Stimulated activated CD4-positive, alpha-beta T cell treated with anti-CD3 and anti-CD28 coated beads, TNF-alpha, amount 100 ng/mL, for 1 hour (primary cell): ENCODE measurements at places on chromosomes 13 and 19.

GRCh38 chr19:5006201-5006600 lies 37.3 kb downstream of the KDM4B start:
- DNase-seq, result no peak

GRCh38 chr13:76756451-76756850 lies 129.8 kb downstream of the KCTD12 start:
- DNase-seq, result no peak

DNA sequence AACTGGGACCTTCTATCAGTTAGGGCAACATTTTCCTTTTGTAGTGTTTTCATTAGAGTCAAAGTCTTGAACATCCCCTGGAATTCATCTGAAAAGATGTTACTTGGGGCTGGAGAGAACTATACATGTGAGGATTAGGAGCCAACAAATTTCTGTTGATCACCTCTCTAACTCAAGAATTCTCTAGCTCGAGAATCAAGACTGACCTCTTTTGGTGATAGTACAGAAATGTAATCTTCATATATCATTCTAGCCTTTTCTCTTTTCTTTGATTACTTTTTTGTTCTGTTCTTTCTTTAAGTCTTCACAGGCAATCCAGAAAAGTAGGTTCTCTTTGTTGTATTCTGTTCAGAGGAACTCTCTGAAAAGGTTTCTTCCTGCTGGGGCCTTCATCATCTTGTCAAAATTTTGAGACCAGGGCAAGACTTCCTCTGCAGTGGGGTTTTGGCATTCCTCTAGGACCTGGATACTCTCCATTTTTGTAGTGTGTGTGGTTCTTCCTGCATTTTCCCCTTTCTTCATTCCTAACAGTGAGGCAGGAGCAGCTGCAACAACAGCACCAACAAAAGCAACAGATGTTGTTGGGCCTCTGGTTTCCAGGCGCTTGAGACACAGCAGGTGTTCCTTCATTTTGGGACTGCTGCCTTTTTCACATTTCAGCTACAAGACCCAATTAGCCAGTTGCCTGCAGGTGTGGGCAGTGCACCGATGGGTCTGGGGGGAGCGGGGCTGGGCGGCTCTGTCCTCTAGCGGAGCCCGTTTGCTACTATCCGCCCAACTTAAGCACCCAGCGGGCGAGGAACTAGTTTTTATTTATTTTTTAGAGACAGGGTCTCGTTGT lies 26.2 kb downstream of the ELF1 start:
- no peak for DNase-seq

DNA sequence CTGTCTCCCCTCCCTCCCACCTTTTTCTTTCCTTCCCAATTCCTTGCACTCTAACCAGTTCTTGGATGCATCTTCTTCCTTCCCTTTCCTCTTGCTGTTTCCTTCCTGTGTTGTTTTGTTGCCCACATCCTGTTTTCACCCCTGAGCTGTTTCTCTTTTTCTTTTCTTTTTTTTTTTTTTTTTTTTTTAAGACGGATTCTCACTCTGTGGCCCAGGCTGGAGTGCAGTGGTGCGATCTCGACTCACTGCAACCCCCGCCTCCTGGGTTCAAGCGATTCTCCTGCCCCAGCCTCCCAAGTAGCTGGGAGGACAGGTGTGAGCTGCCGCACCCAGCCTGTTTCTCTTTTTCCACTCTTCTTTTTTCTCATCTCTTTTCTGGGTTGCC lies 6.9 kb downstream of the MYADM start:
- no peak for DNase-seq

DNA sequence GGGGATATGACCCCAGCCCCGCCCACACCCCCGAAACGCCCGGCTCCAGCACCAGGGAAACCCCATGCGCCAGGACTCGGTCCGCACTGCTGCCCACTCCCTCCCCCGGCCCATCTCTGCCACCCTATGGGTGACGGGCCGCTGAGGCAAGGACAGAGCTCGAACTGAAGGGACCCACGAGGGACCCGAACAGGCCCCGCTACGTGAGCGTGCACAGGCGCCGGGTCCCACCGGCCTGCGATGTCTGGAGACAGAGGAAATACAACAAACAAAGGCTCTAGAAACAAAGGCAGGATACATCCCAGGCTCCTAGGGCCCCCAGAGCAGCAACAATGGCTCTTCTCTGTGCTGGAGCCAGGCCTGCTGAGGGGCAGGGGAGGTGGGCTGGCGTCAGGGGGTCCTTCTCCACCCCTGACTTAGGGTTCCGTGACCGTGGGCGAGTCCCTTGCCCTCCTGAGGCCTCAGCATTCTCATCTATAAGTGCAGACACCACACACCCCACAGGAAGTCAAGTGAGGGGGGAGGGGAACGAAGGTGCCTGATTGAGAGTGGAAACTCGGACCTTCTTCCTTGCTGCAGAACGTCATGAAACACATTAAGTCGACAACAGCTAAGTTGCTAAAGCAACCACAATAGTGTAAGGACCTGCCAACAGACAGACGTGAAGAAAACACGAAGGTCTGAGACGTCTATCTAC lies 3.1 kb downstream of the ABHD17A start:
- no peak for DNase-seq

DNA sequence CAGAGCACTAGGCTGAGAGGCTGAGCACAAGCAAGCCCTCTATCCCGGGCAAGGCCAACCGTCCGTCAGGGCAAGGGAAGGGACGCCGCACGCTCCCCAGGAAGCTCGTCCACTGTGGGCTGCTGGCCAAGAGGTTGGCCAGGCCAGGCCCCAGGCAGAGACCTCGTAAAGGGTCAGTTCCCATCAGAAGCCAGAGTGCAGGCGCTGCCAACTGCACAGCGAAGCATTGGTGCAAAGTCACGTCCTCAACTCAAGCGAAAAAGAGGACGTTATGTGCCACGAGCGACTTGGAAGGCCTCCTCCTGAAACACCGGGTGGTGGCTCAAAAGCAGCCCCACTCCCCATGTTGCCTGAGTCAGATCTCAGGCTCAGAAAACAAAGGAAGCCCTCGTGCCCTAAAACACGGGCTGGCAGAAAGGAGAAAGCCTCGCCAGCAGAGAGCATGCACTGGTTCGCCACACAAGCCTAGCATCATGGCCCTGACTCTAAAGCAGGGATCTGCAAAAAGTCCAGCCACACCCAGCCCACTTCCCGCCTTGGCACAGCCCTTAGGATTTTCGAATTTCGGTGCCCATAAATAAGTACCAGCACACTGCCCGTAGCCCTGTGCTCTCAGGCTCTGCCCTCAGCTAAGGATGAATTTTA lies 4.7 kb downstream of the AKAP8 start:
- DNase-seq, result no peak

GRCh38 chr13:39463611-39464010 lies 139.4 kb downstream of the LHFPL6 start:
- DNase-seq, result no peak

GRCh38 chr19:50974702-50975556 lies 5.5 kb upstream of the KLK6 start:
- no peak for DNase-seq

DNA sequence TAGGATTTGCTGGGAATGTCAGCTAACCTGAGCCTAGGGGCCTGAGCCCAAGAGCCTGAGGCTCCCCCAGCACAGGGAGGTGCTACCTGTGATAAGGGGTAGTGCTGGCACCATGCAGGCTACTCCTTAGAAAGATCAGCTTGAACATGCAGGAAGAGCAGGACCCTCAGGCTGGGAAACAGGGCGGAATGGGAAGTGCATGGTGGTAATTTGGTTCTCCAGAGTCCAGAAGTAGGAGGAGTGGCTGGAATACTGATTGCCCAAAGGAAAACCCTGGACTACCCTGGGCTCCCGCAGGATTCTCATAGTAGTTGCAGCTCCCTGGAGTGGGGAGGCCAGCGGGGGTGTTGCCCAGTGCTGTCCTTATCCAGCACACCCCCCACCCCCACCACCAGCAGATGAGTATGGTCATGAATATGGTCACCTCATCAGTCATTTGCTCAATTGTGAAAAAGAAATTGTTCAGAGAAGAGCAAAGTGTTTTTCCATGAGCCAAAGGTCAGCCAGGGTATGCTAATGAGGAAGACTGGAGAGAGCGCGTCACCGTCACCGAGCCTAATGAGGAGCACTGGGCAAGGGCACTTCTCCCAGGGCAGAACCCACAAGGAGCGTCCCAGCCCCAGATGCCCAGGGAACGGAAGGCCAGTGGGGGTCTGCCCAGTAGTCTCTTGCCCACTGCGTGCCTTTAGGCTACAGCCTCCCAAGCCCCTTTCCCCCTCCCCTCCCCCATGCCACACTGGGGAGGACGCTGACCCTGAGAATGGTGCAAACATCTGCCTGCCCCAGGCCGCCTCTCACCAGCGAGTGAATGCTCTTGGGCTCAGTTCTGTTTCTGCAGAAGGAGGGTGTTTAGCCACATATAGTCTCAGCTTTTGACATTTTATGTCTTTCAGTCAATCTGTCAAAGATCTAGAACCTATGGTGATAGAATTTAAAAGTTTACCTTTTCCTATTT lies 5.3 kb downstream of the SLC25A15 start:
- no peak for DNase-seq

DNA sequence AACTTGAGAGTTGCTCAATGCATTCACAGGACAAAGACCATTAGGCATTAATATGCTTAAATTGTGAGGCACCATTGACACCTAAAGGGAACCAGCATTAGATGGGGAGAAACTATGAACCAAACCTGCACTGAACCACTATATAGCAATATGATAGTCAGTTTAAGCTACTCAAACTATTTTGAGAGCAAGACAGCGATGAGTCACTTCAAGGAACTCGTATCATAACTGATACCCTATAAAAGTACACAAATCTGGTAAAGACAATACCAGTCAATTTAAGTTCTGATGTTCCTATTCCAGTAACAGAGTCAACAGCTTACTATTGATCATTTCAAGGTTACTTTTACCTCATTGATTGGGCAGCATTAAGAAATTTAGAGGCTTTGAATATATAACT lies 151.3 kb upstream of the ATXN8OS start:
- no peak for DNase-seq

GRCh38 chr13:112766336-112766735 lies 76.5 kb downstream of the ATP11A start:
- DNase-seq, result no peak

- no peak for DNase-seq
Measured at GRCh38 chr13:103299079-103299478, 232.9 kb upstream of the SLC10A2 start.

- no peak for DNase-seq
Measured at GRCh38 chr13:26705536-26705935, 55.0 kb downstream of the GPR12 start.

DNA sequence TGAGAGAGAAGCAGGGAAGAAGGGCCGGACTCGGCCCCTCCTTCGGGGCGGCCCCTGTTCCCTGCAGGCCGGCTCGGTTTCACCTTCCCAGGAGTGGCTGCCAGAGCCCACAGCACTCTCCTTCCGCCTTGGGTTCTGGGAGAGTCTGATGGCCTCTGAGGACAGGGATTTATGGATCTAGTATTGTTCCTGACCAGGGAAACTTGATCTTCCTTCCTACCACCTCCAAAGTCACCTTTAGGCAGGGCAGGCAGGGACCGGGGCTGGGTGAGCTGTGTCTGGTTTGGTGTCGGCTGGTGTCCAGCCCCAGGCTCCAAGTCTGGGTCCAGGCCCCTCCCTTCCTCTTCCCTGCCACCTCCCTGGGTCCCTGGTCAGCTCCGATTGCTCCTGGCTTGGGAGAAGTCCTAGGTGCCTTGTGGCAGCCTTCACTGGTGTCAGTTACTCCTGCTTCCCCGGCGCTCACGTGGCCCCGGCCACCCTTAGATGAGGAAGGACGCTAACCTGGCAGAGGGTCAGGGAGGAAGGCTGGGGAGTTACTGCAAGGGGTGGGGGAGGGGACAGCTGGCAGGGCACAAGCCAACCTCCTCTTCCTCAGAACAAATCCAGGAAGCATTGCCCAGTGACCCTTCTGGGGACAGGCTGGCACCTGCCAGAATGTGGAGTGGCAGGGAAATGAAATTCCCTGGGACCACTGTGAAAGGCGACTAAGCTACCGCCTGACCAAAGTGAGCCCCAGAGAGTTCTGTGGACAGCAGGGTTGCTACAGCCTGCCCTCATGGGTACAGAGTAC lies 18.8 kb downstream of the RFX1 start:
- DNase-seq, result no peak

GRCh38 chr13:90205911-90206310 lies 1141.6 kb upstream of the MIR17HG start:
- DNase-seq, result no peak

- DNase-seq, result no peak
Measured at GRCh38 chr19:39405261-39405957, 1.2 kb upstream of the ZFP36 start.

DNA sequence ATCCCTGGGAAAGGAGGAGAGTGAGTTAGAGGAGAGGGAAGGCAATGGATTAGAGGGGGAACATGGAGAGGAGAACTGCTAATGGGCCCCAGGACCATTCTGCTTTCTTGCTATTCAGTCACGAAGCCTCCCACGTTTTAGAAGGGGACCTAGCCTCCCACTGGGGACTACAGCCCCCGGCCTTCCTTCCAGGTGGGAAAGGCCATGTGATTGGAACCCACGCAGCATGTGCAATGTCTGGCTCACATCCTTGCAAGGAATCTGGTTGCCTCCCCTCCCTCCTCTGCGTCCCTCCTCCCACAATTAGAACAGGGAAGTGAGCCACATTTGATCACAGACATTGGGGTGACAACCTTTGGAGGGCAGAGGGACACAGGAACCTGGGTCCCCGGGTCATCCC lies 22.5 kb upstream of the PLA2G4C start:
- DNase-seq, result no peak

- DNase-seq, result no peak
Measured at GRCh38 chr13:46622630-46623256, 69.8 kb downstream of the LRCH1 start.

DNA sequence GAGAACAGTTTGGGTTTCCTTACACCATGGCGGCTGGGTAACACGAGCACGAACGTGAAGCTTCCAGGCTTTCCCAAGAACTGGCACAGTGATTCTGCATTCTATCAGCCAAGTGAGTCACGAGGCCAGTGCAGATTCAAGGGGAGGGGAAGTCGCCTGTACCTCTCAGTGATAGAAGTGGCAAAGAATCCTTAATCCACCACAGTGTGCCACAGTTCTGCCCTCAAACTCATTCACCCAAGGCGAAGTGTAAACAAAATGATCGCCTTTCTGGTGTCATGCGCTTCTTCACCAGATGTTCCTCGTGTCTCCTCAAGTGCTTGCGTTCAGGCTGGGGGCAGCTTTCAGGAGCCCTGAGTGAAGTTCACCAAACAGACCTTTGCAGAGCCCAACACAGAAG lies 24.9 kb upstream of the AMER2 start:
- DNase-seq, result no peak

GRCh38 chr19:33622809-33623511 lies 1.2 kb downstream of the CHST8 start:
- no peak for DNase-seq

GRCh38 chr13:101098873-101099272 lies 317.4 kb downstream of the NALCN start:
- DNase-seq, result no peak
